ENCODE measurements at places on chromosomes 16 and 17.

GRCh38 chr17:75755205-75755901, 9.6 kb downstream of the GALK1 start:
- DNase-seq = no peak

- no peak for DNase-seq
These were observed 51.7 kb downstream of the ZFPM1 start for GRCh38 chr16:88504489-88505404.

- DNase-seq = no peak
These were observed 10.3 kb downstream of the NSMCE1 start for GRCh38 chr16:27258241-27258734.

- no peak for DNase-seq
These were observed 22.8 kb downstream of the GLG1 start for GRCh38 chr16:74583926-74584666.

DNA sequence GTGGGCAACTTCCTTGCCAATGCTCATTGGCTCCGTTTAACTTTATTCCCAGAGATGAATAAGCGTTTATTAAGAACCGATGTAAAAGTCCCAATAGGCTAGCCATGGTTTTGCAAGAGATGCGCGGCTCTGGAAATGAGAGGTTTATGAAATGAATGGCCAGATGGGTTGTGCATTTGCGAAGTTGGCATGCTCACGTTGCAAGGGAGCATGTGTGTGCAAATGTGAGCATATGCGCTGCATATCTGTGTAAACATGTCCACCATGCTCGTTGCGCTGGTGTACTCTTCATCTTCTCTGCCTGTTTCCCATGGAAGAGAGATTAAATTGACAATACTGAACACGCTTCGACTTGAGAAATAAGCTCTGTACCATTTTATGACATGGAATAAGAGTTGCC, 848.6 kb upstream of the RBFOX1 start:
- no peak for DNase-seq

GRCh38 chr16:13463619-13464018, 456.3 kb upstream of the ERCC4 start:
- DNase-seq = no peak

DNA sequence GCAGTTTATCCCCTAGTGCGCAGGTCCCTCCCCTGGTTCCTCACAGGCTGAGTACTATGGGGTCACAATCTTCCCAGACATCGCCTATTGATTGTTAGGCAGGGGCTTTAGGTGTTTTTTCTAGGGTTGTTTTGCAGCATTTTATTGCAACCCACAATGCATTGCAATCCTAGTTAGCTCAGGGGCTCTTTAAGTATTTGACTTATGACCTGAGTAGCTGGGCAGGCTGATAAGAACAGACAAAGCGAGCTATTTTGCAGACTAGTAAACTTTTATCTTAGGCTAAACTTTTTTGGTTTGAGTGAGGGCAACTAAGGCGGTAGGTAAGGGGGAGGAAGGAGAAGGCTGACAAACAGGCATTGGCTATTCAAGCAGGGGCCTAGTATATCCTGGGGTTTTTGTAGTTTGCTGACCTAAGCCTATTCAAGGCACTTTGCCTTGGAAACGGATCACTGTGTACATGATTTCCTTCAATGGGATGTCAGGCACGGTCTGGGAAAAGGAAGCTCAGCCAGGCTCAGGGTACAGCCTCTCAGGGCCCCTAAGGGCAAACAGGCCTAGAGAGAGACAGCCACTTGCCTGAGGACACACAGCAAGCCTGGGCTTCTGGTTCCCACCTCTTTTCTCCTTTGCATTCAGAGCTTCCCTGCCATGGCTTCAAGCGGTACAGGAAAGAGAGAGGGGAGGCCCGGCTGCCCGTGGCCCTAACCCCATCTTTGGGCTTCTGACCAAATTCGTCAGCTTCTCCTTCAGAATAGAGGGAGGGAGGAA, 6.4 kb downstream of the DRC7 start:
- no peak for DNase-seq

DNA sequence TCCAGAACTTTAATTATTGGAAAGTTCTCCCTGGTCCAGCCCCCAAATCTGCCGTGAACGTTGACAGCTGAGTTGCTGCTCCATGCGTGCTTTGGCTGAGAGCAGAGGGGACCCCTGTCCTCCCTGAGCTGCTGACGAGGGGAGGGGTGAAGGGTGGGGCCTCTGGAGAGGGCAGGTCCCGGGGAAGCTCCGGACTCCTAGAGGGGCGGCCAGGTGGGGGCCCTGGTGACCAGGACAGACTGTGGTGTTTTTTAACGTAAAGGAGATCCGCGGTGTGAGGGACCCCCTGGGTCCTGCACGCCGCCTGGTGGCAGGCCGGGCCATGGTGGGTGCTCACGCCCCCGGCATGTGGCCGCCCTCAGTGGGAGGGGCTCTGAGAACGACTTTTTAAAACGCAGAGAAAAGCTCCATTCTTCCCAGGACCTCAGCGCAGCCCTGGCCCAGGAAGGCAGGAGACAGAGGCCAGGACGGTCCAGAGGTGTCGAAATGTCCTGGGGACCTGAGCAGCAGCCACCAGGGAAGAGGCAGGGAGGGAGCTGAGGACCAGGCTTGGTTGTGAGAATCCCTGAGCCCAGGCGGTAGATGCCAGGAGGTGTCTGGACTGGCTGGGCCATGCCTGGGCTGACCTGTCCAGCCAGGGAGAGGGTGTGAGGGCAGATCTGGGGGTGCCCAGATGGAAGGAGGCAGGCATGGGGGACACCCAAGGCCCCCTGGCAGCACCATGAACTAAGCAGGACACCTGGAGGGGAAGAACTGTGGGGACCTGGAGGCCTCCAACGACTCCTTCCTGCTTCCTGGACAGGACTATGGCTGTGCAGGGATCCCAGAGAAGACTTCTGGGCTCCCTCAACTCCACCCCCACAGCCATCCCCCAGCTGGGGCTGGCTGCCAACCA, at the start of gene MC1R:
Gene MC1R (plus strand): TSS at position 410 of the 895 bp plus-strand sequence. CDS start 397 bp downstream, at position 807.
- no peak for DNase-seq

DNA sequence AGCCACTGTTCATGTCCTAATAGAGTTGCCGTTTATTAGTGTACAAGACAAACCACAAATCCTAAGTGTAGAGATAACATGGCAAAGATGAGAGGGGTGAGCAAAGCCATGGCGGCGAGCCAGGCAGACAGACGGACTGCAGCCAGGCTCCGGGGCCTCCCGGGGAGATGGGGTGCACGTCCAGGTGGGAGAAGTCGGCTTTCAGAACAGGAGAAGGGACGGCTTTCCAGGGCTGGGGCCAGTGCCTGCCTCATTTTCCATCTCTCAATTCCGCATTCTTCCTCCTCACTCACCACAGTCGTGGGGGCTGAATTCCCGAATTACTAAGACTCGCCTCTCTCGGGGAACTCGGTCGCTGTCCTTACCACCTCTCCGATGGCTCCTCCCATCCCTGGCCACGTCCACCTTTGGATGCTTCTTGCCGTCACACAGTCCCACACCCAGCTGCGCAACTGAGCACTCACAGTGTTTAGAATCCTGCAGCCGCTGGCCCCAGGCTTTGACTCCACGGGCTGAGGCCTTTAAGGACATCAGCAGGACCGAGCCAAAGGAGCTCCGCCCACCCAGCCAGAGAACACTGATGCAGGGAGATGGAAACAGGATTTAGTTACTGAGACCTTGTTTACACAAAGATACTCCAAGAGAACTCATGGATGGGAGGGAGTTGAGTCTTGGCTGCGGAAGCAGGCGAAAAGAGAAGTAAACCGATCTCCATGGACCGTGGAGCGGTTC, 59.7 kb downstream of the RNF112 start:
- no peak for DNase-seq

DNA sequence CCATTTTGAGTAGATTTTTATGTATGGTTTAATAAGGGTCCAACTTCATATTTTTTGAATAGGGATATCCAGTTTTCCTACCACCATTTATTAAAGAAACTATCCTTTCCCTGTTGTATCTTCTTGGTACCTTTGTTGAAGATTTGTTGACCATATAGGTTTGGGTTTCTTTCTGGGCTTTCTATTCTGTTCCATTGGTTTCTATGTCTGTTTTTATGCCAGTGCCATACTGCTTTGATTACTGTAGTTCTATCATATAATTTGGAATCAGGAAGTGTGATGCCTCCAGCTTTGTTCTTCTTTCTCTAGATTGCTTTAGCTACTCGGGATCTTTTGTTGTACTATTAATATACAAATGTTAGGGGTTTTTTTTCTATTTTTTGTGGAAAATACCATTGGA, 46.5 kb downstream of the PPM1E start:
- DNase-seq = no peak

All from stimulated activated CD8-positive, alpha-beta memory T cell treated with anti-CD3 and anti-CD28 coated beads, Interleukin-4, amount 100 ng/mL, for 4 hours (primary cell).